IPS DF 19.7 (cell line): ENCODE measurements at places on chromosomes 1 and 21.

GRCh38 chr1:115425442-115425841 lies 87.4 kb upstream of the NGF start:
- DNase-seq: no peak

DNA sequence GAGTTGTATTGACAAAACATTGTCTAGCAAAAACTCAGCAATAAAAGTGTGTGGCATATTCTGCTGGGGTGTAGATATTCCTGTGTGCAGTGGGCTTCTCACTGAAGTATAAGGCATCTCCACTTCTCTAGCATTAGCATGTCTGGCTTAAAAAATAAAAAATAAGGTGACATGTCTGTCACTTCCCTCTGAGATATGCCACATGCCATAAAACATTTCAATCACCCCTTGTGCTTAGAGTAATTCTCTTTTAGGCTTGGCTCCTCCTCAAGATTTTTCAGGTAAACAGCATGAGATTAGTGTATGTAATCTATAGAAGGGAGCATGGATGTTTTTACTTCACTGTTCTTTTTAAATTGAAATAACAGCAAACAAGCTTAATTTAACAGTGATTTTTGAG lies 194.4 kb upstream of the SNX7 start:
- DNase-seq: no peak

GRCh38 chr1:82994616-82995263 lies 1004.2 kb downstream of the TTLL7 start:
- DNase-seq: no peak

- no peak for DNase-seq
These were observed 139.2 kb downstream of the CLIC6 start for GRCh38 chr21:34807881-34808568.

GRCh38 chr21:34838956-34839820 lies 170.4 kb downstream of the CLIC6 start:
- no peak for DNase-seq

- DNase-seq: no peak
These were observed 297.5 kb downstream of the HHIPL2 start for GRCh38 chr1:222250376-222250775.

- no peak for DNase-seq
These were observed 30.2 kb downstream of the NEK7 start for GRCh38 chr1:198186916-198187580.

DNA sequence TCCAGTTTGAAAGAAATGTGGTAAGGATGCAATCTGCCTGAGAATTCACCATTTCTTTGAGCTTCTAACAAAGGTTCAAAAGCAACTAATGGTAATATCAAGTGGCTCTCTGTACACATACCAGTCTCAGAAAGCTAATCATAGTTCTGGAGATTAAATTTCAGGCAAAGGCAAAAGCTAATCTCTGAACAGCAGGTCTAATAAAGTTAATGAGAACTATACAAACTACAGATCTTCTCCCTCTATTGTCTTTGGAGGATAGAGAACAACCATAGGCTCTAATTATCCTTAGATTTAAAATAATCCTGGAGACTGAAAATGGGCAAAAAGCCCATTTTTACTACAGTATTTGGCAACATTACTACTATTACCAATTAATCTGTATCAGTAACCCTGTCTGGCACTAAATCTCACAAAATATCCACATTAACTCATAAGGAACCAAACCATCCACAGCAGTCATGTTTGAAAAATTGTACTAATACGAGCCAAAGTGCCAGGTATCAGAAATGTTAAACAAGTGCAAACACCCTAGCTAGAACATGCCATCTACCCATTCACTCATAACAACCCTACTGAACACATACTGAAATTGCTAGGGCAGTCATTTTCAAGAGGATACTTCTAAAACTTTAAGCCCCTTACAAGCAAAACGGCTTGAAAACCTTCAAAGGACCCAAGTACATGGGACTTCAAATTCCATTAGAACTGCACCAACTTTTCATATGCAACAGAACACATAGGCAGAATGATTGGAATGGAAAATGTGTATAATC lies 4.8 kb downstream of the DIPK1A start:
- no peak for DNase-seq

- DNase-seq: no peak
These were observed 3.3 kb downstream of the SH3BP5L start for GRCh38 chr1:248822148-248823032.

- no peak for DNase-seq
These were observed 59.7 kb downstream of the NTPCR start for GRCh38 chr1:233010146-233010545.

- no peak for DNase-seq
These were observed 954 bp downstream of the MYOG start for GRCh38 chr1:203084588-203085527.

DNA sequence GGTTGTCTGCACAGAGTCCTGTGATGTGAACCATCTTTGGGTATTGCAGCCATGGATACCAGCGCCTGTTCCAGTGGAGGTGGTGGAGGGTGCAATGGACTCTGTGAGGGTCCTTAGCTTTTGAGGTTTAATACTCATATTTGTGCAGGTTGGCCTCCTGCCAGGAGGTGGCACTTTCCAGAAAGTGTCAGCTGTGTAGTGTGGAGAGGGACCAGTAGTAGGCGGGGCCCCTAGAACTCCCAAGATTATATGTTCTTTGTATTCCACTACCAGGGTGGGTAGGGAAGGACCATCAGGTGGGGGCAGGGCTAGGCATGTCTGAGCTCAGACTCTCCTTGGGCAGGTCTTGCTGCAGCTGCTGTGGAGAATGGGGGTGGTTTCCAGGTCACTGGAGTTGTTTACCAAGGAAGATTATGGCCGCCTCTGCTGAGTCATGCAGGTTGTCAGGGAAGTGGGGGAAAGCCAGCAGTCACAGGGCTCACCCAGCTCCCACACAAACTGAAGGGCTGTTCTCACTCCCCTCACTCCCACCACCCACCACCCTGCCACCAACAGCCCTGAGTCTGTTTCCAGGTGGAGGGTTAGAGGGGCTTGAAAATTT lies 31.2 kb upstream of the ZNF678 start:
- no peak for DNase-seq

- no peak for DNase-seq
These were observed 10.8 kb downstream of the THEM4 start for GRCh38 chr1:151898519-151898991.

DNA sequence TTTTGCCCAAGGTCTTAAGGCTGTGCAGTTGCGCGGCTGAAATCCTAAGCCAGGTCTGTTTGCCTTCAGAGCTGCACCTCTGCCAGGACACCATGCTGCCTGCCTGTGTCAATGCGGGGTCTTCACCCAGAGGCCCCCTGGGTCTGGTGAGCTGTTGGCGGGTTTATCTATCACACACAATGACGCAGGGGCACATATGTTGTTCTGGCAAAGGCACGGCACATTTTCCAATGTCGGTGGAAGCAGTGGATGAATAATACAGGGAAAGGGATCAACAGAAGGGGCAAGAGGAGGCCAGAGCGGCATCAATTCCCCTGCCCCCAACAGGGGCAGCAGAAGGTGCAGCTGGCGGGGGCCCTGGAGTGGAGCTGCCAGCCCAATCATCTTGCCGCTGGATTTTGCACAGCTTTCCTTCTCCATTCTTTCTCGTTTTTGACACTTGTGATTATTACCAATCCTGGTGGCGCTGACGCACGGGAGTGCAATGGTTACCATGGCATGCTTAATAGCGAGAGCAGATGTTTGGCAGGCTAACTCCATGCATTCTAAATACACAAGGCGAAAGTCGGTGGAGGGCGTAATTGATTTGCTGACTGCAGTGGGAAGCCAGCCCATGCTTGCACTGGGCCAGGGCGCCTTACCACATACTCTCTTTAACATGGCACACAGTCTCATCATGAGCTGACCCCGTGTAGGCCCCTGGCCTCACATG lies 45.8 kb upstream of the CYP2J2 start:
- DNase-seq: no peak

- DNase-seq: no peak
These were observed 4.2 kb upstream of the CCT8 start for GRCh38 chr21:29077651-29078090.

DNA sequence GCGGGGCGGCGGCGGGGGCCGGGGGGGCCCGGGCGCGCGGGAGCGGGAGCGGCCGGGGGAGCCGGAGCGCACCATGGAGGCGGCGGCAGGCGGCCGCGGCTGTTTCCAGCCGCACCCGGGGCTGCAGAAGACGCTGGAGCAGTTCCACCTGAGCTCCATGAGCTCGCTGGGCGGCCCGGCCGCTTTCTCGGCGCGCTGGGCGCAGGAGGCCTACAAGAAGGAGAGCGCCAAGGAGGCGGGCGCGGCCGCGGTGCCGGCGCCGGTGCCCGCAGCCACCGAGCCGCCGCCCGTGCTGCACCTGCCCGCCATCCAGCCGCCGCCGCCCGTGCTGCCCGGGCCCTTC lies 546 bp downstream of the SKI start:
- DNase-seq: no peak

DNA sequence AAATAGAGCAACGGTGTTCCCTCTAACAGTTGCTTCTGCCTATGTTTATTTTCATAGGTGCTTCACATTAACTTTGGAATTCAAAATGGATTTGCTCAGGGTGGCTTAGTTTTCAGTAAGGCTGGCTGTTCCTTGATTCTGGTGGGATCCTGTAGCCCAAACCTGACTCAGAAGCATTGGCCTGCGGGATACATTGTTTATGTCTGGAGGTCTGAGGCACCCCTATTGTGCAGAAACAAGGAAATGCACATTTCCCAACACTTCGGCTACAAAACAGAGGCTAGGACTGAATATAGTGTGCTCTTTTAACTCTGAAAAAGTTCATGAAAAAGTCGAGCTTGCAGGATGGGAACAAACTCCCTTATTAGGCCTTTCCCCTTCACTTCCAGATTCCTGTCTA lies 133.8 kb upstream of the F3 start:
- DNase-seq: no peak

GRCh38 chr1:34360574-34360973 lies 183.9 kb downstream of the C1orf94 start:
- no peak for DNase-seq

- DNase-seq: no peak
These were observed 1.7 kb downstream of the SOAT1 start for GRCh38 chr1:179295164-179295755.

- no peak for DNase-seq
These were observed 4.9 kb downstream of the SLC5A9 start for GRCh38 chr1:48227165-48228013.

GRCh38 chr1:38941527-38942019 lies at the start of gene RHBDL2:
TSS of gene RHBDL2 (minus strand) at chr1:38941830. CDS start at chr1:38919212, 22,618 bp downstream.
- DNase-seq: no peak

DNA sequence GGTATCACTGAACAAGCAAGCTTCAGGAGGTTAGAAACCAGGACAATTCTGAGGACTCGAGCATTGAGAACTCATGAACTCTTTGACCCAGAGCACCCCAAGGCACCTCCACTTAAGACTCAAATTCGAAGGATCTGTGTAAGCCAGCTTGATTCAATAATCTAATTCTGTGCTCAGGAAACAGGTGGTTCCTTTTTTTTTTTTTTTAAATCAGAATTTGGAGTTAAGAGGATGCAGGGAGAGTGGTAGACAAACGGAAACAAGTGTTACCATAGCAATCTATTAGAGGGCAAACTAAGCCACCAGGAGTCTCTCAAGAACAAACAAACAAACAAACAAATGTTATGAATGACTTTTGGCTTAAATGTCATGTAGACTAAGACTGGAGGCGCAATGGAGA lies 53.8 kb upstream of the DPH5 start:
- no peak for DNase-seq

DNA sequence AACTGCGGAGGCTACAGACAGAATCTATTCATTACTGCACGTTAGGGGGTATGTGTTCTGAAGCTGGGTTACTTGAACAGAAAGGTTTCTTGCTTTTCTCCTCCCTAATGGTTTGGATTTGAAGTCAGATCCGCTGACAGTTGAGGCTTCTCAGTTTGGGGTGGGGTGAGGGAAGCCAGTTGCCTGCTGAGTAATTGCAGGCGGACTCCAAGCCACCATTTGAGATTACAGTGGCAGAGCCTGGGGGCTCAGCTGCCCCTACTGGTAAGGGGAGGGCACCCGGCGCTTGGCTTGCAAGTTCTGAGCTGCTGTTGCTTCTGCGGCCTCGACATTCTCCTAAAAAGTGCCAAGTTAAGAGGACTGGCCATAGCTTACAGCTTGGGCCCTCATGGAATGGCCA lies 2.0 kb downstream of the GRHL3 start:
- DNase-seq: no peak

DNA sequence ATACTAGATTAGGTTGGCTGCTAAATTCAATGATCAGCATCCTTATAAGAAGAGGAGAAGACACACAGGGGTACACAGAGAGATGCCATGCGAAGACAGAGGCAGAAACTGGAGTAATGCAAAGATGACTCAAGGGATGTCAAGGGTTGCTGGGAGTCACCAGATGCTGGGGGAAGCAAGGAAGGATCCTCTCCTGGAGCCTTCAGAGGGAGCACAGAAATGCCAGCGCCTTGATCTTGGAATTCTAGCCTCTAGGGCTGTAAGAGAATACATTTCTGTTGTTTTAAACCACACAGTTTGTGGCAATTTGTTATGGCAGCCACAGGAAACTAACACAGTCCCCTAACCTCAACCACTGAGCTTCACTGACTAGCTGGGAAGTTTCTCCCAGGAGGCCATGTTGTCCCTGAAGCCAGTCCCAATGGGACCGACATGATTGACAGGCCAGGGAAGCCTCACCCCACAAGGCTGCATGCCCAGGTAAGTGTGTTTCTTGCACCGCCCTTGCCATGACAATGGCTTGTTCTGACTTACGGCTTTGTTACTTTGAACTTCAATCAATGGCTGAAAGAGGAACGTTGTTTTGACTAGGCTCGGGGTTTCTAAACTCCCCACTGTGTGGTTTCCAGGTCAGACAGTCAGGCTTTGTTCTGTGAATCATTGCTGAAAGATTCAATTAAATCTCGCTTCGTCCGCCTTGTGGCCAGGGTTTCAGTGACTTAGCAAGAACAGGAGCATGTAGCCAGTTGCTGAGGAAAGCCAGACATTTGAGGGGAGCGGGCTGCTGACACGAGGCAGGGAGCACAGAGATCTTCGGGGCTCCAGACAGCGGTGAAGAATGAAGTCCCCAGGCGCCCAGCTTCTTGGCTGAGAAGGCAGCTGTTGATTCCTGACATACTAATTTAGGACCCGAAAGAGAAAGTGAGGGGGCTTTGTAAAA lies 62.3 kb downstream of the RUNX1 start:
- DNase-seq: peak; percentile 9

DNA sequence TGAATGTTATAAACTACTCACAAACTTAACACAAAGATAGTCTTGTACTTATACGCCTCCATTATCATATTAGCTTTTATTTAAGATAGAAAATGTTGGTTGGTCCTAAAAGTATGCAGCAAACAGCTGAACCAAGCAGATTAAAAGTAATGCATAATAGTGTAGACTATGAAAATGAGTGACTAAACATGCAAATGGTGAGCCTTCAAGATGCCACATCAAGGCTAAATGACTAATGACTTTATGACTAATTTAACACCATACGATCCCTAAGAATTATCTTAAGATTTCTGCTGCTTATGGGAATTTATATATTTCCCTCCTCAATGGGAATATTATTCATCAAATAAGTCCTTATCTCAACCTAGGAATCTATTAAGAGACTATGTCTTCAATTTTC lies 4.6 kb downstream of the GPATCH2 start:
- DNase-seq: no peak

DNA sequence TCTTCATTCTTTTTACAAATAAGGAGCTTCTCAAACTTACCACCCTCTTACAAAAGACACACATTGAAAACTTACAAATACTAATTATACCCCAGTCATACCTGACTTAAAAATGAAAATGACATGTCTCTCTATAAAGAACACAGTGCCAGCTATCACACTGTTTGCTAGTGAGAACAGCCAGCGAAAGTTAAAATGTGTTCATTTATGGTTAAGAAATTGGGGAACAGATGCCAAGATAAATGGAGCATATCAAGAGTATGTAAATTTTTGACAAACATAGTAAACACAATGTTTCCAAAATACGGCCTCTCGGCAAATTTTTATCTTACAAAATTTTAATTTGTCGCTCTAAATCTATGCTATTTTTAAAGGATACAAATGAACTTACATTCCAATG lies 1422.9 kb downstream of the KCNT2 start:
- no peak for DNase-seq
